NCI-H226 (cell line): ENCODE measurements at places on chromosomes 16 and 17.

GRCh38 chr17:38628441-38628840, 22.7 kb upstream of the SRCIN1 start:
- peak; percentile 18 for DNase-seq

- no peak for DNase-seq
These were observed 8.6 kb upstream of the SOST start for GRCh38 chr17:43767053-43767712.

- peak; percentile 98 for DNase-seq
These were observed at the start of gene JPT2 for GRCh38 chr16:1677942-1678499. JPT2 (plus strand) TSS chr16:1678279; CDS start chr16:1678313, 34 bp downstream.

- DNase-seq = no peak
These were observed 98.6 kb upstream of the RPL38 start for GRCh38 chr17:74104921-74105320.

GRCh38 chr17:49971848-49972485, 3.0 kb downstream of the DLX4 start:
- DNase-seq = no peak

DNA sequence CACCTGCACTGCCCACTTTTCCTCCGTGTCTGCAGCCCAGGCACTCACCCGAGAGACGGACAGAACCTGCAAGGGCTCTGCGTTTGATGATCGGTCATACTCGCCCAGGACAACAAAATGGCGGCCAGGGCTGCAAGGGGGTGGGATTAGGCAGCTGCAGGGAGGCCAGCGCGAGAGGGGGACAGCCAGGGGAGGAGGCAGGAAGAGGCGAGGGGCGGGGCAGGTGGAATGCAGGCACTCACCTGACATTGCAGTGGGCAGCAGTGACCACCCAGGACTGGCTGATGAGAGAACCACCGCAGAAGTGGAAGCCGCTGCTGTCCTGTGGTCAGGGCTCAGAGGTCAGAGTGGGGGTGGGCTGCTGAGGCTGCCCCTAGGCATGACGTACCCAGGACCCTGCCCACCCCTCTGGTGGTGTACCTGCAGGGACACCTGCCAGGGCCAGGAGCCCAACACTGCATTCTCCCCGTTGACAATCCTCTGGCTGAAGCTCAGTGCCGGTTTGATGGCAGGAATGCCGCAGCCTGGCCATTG, 917 bp downstream of the CTRL start:
- DNase-seq = no peak

GRCh38 chr17:13153036-13153435, 135.2 kb upstream of the ELAC2 start:
- DNase-seq = no peak

DNA sequence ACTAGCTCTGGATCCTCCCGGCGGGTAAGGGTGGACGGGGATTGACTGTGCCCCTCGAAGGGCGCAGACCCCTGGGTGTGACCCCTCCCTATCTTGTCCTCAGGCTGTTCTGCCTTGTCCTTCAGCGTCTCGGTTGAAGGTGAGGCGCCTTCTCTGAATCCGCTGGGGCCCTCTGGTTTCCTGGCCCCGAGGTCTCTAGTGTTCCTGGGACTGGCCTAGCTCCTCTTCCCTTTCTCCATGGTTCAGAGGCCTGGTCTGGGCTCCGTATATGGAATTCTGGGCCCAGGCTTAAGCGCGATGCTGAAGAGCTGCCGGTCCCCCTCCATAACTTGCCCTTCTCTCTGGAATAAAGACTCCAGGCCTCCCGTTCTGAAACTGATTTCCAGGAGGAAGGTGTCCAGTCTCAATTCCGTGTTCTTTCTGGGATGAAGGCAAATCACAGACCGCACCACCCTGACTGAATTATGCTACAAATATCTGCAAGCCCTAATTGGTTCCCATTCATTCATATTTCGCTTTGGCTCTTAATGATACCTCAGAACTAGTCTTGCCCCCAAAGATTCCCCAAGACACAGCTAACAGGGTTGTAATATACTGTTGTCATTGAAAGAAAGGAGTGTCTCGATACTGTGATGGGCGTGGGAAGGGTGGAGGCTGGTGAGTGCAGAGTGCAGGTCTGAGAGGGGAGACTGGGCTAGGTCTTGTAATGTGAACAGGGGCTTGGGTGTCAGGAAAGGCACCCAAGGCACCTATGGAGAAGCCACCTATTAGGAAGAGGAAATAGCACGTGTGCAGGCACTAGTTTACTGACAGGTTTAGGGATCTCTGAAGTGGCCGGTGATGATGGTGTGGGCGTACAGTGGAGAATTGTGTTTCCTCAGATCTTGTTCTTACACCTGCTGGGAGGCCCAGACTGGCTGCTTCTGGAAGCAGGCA, 851 bp downstream of the EDC4 start:
- no peak for DNase-seq

DNA sequence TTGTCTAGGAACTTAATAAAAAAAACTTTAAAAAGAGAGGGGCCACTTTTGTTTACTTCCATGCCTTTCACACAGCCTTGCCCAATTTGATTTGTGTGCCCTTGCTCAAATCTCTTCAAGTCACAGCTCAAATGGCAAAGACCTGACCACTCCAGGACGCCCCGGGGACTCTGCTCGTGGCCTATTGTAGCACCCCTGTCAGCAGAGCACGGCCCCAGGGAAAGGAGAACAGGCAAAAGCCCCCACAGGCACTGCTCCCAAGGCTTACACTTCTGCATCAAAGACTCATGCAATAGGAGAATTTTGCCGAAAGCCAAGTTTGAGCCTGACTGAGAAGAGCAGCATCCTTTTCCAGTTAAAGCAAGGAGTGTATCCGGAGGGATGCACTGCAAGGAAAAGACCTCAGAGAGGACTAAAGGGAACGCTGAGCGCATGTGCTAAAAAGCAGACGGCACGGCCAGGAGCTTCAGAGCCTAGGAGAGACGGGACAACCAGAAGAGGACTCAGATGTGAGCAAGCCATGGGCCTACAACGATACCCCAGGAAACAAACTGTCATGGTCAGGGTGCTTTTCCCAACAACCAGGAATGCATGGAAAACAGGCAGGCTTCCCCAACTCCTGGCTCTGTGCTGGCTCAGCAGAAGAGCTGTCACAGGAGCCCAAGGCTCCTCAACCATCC, 8.2 kb downstream of the CREBBP start:
- DNase-seq = no peak

GRCh38 chr17:63961355-63962212, 11.1 kb downstream of the SCN4A start:
- DNase-seq = peak; percentile 85

DNA sequence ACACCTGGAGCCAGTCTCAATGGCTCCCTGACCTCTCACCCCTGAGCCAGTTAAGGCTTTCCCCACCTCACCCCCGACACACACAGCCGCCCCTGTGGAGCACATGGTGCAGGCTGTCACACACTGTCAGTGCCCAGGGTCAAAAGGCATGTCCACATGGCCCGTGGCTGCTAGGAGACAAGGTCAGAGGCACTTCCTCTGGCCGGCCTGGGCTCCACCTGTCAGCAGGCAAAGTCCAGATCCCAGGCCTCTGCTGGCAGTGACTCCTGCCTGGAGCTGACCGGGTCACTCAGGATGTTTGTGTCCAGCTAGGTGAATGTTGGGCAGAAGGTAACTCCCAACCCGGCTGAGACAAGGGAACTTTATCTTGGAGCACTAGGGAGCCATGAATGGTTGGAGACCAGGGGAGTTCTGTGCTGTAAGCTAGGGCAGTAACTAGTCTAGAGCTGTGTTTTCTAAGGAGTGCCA, 6.0 kb downstream of the SREBF1 start:
- no peak for DNase-seq

DNA sequence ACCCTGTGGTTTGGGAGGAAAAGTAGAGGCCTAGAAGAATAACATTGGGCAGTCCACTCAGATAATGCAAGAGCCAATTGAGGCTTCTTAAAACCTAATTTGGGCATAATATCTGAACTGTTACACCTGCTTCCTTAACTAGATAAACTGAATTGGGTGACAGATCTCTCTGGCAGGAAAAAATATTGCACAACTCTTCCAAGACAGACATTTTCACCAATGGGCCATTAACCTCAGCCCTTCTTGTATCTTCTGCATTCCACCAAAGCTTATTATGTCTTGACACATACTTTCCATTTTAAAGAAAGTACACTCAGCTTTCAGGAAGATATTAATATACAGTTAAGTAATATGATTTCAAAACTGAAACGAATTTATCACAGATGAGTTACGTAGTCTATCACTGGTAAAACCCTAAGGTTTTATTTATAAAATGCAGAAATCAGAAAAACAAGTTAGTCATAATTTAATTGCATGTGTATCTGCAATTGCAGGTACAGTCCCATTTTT, 79.9 kb upstream of the MON1B start:
- DNase-seq = no peak
